ENCODE measurements at places on chromosomes 12 and 14.

GRCh38 chr14:105248368-105249181 lies at the start of gene BTBD6:
BTBD6 (plus strand) TSS chr14:105248533; CDS start chr14:105248712, 179 bp downstream.
- DNase-seq: peak; percentile 90

DNA sequence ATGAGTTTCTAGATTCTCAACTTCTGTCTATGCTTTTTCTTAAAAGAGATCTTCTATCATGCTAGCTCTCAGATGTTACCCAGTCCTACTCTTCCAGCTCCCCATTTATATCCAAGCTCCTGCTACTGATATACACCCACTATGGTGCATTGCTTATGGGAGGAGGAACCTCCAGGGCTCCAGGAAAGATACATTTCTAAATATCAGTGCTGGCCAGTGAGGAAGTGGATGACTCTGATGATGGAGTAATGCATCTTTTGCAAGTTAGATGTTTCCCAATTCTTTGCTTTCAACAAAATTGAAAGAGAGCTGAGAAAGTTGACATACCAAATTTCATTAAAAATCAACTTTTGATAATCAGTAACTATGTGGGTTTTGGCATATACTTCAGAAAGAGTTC lies 105.7 kb upstream of the RESF1 start:
- DNase-seq: no peak

DNA sequence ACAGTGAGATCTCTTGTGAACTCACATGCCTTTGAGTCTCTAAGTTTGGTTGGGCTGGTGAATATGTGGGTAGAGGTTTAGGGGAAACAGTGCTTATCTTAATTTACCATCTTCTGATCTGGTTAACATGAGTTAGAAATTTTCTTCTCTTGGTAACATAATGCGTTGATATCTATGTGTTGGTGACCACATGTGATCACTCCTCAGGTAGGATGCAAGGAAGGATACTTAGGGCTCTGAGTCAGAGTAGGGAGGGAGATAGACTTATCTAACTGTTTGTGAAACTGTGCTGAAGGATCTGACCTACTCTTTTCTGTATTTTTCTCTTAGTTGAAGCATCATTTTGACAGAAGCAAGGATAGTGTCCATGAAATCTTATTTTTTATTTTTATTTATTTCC lies 23.1 kb downstream of the FAM234B start:
- DNase-seq: no peak

GRCh38 chr12:54658306-54659264 lies 10.4 kb upstream of the DCD start:
- DNase-seq: peak; percentile 4

- no peak for DNase-seq
These were observed 8.8 kb upstream of the SMARCC2 start for GRCh38 chr12:56197921-56198635.

DNA sequence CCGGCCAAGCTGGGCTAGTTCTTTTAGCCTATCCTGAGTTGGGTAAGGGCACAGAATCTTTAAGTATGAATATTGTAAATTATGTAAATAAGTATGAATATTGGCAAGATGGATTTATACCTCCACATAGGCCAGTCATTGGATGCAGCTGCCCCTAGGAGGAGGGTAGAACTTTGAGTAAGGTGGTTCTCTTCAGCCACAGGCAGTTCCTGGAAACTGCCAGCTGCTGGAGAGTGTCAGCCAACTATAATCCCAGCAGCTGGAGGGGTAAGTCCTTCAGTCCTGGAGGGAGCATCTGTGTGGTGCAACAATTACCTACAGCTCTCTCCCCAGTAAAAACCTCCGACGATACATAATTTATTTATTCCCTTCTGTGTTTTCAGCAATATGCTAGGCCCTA lies 65.8 kb upstream of the TMPO start:
- DNase-seq: no peak

- DNase-seq: no peak
These were observed 170.7 kb downstream of the NOVA1 start for GRCh38 chr14:26427097-26427496.

GRCh38 chr12:5192726-5193125 lies 149.0 kb downstream of the KCNA5 start:
- no peak for DNase-seq

Data from T-cell (primary cell).